ENCODE measurements at places on chromosomes 7 and 10.
A peak's percentile ranks its signal among the peaks of the same experiment; 100 is the strongest.

DNA sequence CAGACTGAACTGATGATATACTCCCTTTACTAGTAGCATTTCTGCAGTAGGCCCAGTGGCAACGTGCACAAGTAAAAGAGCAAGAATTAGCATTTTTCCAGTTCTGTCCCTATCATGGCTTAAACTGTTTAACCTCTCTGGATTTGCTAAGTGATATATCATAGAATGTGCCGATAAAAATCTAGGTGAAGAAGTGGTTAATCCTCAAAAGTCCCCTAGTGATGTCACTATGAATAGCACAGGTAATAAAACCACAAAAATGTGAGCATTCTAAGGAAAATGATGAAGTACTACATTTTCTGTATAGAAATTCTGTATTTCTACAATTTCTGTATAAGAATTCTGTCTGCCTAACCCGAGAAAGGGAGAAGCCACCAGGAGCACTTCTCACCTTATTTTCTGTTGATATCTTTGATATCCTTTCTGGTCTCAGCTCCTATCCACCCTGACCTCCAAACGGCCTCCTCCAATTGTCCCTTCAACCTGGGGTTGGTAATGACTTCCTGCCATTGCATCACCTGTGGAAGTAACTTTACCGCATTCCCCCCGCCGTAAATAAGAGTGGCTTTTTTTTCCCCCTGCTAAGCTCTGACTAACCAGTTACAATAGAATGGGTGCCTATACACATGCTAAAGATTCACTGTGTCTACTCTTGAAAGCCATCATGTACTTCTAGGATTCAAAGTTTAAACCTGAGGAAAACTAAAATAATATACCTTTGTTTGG, 155.9 kb upstream of the ASAH2 start:
- DNase-seq: no peak

DNA sequence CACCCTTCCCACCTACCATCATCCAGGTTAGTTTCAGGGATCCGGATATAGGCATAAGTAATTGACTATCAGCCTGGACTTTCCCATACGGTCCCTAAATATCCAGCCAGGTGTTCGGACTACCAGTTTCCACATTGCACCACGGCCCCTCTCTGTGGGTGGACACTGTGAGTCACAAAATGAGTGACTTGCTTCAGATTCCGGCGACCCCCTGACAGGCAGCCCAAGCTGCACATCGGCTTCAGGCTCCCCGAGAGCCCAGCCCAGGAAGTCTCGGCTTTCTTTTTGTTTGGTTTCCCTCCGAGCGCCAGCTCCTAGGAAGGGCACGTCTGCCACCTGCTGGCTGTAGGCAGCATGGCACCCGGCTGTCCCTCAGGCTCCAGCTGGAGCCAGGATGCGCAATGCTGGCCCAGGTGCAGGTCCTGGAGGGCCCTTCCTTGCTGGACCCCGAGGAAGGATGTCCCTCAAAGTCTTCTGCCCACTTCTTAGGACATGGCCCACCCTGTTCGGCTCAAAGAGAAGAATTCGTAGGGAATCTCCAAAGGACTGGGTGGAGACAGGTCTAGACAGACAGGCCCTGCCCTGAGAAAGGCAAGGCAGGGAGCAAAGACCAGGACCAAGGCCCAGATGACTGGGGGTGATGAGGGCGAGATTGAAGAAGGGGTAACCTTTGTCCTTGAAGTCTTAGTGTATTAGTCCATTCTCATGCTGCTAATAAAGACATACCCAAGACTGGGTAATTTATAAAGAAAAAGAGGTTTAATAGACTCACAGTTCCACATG, 10.6 kb downstream of the HABP2 start:
- DNase-seq: peak; percentile 38

- peak; percentile 76 for DNase-seq
Measured at GRCh38 chr7:107372298-107372697, 97.6 kb upstream of the GPR22 start.

DNA sequence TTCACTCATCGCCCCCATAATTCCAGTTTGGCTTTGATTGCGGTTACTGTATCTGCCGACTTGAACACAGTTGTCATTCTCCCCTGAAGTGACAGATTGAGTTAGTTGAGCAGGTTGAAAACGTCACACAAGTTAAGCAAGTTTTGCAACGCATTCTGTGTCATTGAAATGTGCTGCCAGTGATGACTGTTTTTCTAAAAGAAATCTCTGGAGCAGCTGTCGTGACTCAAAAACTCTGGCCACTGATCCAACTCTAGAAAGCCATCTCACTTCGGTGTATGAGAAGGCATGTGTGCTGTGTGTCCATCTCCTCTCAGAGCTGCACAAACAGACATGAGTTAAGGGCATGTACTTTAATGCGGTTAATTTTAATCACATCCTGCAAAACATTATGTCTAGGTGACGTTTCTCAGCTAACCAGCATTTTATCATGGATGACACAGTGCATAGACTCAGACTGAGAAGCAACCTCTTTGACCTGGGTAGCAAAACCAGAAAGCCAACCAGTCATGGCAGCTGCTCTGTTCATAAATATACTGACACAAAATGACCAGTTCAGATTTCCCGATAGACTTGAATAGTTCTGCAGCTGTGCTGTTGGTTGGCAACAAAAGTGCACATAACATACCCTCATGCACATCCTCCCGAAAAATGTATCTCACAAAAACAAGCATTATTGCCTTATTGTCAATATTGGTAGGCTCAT, 69.3 kb downstream of the CSTF2T start:
- DNase-seq: no peak

GRCh38 chr7:85521108-85521694, 334.3 kb upstream of the SEMA3D start:
- DNase-seq: no peak

GRCh38 chr10:11234857-11235531, 217.3 kb downstream of the CELF2 start:
- no peak for DNase-seq

DNA sequence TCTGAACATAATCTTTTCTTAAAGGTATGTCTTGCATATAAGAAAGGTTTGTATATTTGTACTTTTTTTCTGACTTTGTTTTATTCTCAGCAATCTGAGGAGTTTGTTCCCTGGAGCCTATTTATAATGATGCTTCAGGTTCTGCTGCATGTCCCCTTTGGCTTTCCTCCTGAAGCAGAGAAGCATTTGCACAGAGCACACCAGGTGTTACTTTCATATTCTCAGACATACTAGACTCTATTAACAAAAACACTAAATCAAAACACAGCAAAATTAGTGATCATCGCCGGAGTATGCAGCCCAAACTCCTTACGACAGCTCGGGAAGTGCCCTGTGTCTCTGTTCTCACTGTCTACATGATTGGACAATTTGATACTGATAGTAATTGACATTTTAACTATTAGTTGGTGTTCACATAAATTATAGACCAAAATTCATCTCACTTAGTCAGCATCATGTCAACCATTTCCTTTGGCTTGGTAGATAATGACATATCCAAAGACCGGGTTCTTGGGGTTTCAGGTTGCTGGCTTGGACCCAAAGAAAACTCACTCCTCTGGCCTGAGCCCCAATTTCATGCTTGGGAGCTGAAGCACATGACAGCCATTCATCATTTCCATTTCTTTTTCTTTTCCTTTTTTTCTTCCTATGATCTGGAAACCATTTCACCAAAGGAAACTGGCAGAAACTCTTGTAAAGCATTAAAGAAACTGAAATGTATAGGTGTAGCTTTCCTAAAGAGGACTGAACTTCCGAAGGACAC, 400.1 kb upstream of the NRP1 start:
- DNase-seq: no peak

GRCh38 chr7:107206706-107207105, 37.9 kb downstream of the HBP1 start:
- DNase-seq: no peak

- no peak for DNase-seq
Measured at GRCh38 chr7:45938626-45939302, 17.7 kb upstream of the IGFBP3 start.

- DNase-seq: no peak
Measured at GRCh38 chr10:50991456-50992355, 82.6 kb upstream of the PRKG1 start.

DNA sequence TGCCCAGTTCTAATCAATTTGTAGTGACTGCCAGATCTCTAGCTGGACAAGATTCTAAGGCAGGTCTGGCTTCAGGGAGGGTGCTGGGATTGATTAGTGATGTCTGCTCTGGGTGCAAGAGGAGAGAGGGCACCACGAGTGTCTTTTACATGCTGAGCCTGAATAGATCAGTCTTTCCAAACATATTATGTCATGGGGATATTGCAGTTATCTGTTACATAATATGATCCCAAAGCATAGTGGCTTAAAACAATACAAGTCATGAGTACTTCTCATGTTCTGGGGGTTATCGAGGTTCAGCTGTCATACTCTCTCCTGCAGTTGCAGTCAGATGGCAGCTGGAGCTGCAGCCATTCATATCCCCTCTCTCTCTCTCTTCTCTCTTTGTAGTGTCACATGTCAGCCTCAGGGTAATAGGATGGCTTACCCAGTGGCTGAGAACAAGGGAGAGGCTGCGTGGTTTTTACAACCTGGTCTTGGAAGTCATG, 26.0 kb downstream of the SLC29A3 start:
- DNase-seq: no peak

DNA sequence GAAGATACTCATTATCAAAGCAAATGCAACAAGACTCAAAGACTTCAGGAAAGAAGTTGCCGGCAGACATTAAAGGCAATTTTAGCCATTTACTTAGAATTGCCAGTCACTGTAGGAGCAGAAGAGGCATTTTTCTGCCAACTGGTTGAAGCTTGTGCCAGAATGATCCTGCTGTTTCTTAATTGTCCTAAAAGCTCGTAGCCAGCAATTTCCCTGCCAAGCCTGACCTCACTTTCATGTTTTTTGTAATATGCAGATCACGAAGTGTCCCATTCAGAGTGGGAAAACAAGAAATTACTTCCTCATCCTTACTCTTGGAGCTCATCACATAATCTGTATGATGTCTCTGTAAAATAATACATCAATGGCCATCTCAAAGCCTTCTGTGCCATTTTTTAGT, 130.9 kb upstream of the ANKRD1 start:
- no peak for DNase-seq

GRCh38 chr7:116951366-116952292, 1.7 kb upstream of the ST7 start:
- no peak for DNase-seq

GRCh38 chr10:69317175-69317604, 38.9 kb downstream of the HK1 start:
- no peak for DNase-seq

GRCh38 chr10:63976538-63976937, 455.3 kb downstream of the REEP3 start:
- DNase-seq: no peak

- no peak for DNase-seq
Measured at GRCh38 chr7:23787272-23787671, 77.3 kb downstream of the STK31 start.

- no peak for DNase-seq
Measured at GRCh38 chr7:90210475-90210874, 1.1 kb upstream of the STEAP2 start.

GRCh38 chr10:49115796-49116508, 630 bp upstream of the VSTM4 start:
- DNase-seq: no peak

DNA sequence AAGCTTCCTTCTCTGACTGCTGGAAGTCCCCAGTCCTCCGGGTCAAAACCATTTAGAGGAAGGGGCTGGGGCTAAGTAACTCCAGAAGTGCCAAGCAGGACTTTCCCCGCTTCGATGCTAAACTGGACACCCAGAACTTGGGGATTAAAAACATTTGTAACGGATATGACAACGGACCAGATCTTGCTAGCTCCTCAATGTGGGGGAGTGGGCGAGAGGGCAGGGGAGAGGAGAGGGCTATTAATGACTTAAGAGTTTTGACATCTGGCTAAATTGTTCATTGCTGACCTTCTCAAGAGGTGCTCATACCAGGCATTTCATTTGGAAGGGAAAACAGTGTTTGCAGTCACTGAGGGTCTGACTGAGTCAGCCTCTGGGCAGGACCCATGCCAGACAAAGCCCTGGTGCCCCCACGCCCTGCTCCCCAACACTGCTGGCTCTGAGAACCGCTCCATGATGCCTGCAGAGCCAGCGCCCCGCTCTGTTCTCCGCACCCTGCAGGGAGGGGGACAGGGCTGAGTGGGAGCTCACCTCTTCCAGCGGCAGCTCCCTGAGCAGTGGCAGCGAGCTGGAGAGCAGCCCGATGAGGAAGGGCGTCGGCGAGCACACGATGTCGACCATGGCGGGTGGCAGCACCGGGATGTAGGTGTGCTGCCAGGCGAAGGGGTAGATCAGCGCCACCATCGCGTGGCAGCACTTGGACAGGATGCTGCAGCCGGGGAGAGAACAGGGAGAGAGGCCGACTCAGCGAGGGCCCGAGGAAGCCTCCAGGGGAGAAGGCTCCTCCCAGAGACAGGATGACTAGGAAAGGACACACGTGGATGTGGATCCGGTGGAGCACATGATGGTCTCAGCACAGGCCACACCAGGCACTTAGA, 47.7 kb upstream of the MKRN1 start:
- DNase-seq: no peak

GRCh38 chr7:151978616-151979015, 22.4 kb downstream of the GALNTL5 start:
- DNase-seq: no peak

- DNase-seq: peak; percentile 82
Measured at GRCh38 chr10:33066558-33067236, 108.7 kb upstream of the ITGB1 start.

Data from HFFc6 (cell line).